Aorta (tissue), 5 donors: ENCODE measurements at places on chromosomes 7 and 10. TPM values are rescaled to one million over a fixed set of nuclear protein-coding genes. Genes with fewer than 3 reads are reported as not detected.

ZNF37A gene
- 23.1 TPM for total RNA-seq

AGBL3 gene
- total RNA-seq, result 8.8 TPM

HABP2 gene
- not detected for total RNA-seq

GARIN1A gene
- total RNA-seq, result 6.1 TPM

UCN3 gene
- total RNA-seq, result not detected

AS3MT gene
- total RNA-seq, result 3.1 TPM

CALHM1 gene
- total RNA-seq, result not detected

POLR2J3 gene
- 69.9 TPM for total RNA-seq

FAM221A gene
- 8.7 TPM for total RNA-seq

CTAGE4 gene
- 4.3 TPM for total RNA-seq

- no peak overlapping the region for H3K27ac ChIP-seq
- no peak for DNase-seq
- H3K4me1 ChIP-seq, result no peaks in the 10 kb centered on the region
- H3K27me3 ChIP-seq, result no peaks in the 10 kb centered on the region
Measured at GRCh38 chr10:126397156-126397555, 8.9 kb upstream of the ADAM12 start.

GRCh38 chr10:124403548-124403947, 15.2 kb downstream of the OAT start:
- no peak for DNase-seq
- peaks cover 13% of the 10 kb centered on the region for H3K36me3 ChIP-seq
- no peaks in the 10 kb centered on the region for H3K4me1 ChIP-seq
- H3K27me3 ChIP-seq, result no peaks in the 10 kb centered on the region

DNA sequence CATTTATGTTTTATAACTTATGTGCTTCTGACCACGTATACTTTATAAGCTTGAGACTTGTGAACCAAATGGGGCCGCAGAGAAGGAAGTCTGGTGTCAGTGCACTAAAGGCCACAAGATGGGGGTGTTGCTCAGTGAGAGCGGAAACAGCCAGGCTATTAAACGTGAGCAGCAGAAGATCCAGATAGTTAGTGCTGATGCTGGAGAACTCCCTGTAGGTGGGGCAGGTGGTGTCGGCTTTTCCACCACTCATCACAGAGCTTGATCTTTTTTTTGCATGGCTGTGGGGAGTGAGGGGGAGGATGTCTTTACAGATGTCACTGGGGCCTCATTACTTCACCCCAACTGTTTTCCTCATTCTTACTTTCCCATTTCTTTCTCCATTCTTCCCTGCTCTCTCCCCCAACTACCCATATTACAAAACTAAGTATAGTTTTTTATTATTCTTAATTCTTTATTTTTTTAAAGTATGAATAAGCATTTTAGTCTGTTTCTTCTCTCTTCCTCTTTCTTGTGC, 34.7 kb downstream of the ACADSB start:
- H3K27ac ChIP-seq, result no peak overlapping the region
- DNase-seq, result no peak
- no peaks in the 10 kb centered on the region for H3K27me3 ChIP-seq
- no peaks in the 10 kb centered on the region for H3K4me1 ChIP-seq

DNA sequence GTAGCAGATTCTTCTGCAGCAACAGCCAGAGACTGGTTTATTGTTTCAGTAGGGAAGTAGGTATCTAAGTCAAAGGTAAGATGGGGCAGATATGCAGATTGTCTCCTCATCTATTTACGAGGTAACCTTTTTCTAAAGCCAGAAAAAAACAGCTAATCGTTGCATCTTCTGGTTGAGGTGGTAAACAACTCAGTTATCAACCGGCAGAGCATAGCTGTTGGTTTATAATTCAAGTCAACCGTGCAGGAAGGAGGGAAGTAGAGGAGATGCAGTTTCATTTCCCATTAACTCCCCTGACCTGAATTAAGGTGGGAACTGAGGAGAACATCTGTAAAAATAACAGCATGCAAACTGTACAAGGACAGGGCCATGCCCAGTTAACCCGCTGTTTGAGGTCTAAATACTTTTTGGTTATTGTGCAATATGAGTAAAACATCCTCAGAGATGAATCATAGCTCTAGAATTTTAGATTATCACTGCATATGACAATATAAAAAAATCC, 156.5 kb upstream of the ITGB1 start:
- DNase-seq, result no peak
- H3K36me3 ChIP-seq, result no peaks in the 10 kb centered on the region
- no peaks in the 10 kb centered on the region for H3K4me1 ChIP-seq
- no peak overlapping the region for H3K27ac ChIP-seq
- no peak overlapping the region for H3K4me3 ChIP-seq
- no peaks in the 10 kb centered on the region for H3K27me3 ChIP-seq

DNA sequence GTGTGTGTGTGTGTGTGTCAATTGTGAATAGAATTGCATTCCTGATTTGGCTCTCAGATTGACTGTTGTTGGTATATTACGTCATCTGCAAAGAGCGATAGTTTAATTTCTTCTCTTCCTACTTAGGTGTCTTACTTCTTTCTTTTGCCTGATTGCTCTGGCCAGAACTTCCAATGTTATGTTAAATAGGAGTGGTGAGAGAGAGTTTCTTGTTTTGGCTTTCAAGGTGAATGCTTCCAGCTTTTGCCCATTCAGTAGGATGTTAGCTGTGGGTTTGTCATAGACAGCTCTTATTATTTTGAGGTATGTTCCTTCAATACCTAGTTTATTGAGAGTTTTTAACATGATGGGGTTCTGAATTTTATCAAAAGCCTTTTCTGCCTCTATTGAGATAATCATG, 34.2 kb upstream of the PRSS37 start:
- H3K27ac ChIP-seq, result no peak overlapping the region
- no peaks in the 10 kb centered on the region for H3K4me1 ChIP-seq
- H3K27me3 ChIP-seq, result no peaks in the 10 kb centered on the region
- no peak for DNase-seq

DNA sequence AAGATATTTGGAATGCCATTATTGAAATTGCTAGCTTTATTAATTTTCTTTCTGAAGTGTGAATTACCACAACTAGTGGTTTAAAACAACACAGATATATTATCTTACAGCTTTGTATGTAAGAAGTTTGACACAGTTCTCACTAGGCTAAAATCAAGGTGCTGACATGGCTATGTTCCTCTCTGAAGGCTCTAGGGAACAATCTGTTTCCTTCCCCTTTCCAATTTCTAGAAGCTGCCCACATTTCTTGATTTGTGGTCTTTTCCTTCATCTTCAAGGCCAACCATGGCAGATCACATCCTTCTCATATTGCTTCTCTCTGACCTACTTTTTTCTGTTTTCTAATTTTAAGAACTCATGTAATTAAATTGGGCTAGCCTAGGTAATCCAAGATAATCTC, 43.3 kb upstream of the SLC26A3 start:
- H3K36me3 ChIP-seq, result no peaks in the 10 kb centered on the region
- DNase-seq, result no peak
- H3K27ac ChIP-seq, result no peak overlapping the region
- H3K4me1 ChIP-seq, result no peaks in the 10 kb centered on the region
- H3K4me3 ChIP-seq, result no peak overlapping the region

DNA sequence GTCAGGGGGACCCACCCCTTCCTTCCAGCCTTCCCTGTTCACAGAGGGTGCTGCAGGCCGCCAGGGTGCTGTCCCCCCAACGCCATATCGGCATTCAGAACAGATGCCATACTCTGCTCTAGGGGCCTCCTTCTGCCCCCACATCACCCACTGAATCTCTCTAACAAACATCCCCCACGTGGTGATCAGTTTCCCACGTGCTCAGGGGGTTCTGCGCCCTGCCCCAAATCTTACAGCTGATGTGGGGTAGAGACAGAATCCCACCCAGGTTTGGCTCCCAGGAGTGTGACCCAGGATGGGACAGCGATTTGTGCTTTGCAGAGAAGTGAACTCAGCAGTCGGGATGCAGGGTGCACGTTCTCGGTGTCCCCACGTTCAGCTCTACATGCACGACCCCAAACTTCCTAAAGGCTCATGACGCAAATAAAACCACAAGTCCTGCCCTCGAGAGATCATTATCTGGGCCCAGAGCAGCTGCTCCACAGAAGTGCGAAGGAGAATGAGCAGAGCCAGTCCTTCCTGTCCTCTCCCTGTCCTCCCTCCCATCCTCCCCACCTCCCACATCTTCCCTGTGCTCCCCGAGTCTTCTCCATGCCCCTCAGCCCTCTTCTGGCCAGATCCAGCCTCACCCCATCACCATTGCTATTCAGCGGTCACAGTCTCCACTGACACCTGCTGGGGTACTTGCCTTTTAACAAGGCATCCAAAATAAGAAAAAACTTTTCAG, 423.4 kb downstream of the DNAJB6 start:
- H3K36me3 ChIP-seq, result no peaks in the 10 kb centered on the region
- H3K4me1 ChIP-seq, result no peaks in the 10 kb centered on the region
- no peak overlapping the region for H3K4me3 ChIP-seq
- H3K27ac ChIP-seq, result no peak overlapping the region

DNA sequence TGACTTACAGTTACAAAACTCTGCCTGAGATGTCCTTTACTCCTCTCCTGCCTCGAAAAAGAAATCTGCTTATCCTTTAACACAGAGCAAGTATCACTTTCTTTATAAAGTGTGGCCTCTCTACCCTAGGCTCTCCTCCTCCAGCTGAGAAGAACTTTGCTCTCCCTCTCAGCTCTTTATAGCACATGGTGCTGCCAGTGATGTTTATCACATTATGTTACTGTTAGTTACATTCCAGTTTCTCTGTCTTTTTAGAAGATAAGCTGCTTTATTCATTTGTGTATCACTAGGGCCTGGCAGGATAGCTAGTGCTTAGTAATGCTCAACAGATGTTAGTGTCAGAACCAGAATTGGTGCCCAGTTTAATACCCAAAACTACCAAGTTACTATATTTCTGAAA, 41.1 kb upstream of the TMEM229A start:
- no peak overlapping the region for H3K27ac ChIP-seq
- H3K4me3 ChIP-seq, result no peak overlapping the region
- H3K36me3 ChIP-seq, result no peaks in the 10 kb centered on the region
- no peaks in the 10 kb centered on the region for H3K27me3 ChIP-seq
- H3K4me1 ChIP-seq, result no peaks in the 10 kb centered on the region

- no peaks in the 10 kb centered on the region for H3K27me3 ChIP-seq
- DNase-seq, result no peak
Measured at GRCh38 chr10:77359950-77360520, 277.6 kb downstream of the KCNMA1 start.

DNA sequence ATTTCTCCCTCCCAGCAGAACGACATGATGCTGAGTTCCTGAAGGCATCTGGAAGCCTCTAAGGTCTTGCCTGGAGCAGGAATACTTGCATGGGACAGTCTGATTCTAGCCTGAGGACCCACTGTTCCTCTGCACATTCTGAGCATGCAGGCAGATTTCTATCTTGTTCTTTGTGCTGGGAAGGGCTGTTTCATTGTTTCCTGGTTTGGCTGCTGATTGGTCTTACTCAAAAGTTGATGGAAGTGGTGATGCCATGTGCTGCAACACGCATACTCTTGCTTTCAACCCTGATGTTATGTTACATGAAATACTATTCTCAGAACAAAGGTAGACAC, 307.0 kb downstream of the GATA3 start:
- no peak overlapping the region for H3K27ac ChIP-seq
- H3K4me3 ChIP-seq, result no peak overlapping the region
- H3K27me3 ChIP-seq, result no peaks in the 10 kb centered on the region

DNA sequence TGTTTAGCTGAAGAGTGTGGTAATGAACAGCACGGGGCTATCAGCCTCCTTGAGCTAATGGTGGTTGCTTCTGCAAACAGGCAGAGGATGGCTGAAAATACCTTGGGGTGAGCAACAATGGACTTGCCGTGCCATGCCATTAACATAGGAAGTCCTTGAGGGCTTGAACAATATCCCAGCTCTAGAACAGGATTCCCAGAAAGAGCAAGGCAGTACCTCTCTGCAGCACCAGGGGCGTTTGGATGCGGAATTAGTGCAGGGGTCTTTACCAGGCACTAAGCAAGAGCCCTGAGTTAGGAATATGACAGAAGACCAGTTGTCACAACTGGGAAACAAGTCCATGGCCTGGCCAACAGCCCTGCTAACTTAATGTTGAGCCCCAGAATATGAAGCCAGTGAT, 143.2 kb upstream of the COBL start:
- H3K27me3 ChIP-seq, result no peaks in the 10 kb centered on the region
- DNase-seq, result no peak
- no peak overlapping the region for H3K4me3 ChIP-seq
- no peaks in the 10 kb centered on the region for H3K36me3 ChIP-seq
- H3K4me1 ChIP-seq, result no peaks in the 10 kb centered on the region

GRCh38 chr10:7168414-7168813, 242.4 kb downstream of the SFMBT2 start:
- DNase-seq, result no peak
- no peak overlapping the region for H3K4me3 ChIP-seq
- H3K4me1 ChIP-seq, result no peaks in the 10 kb centered on the region
- H3K36me3 ChIP-seq, result no peaks in the 10 kb centered on the region
- no peaks in the 10 kb centered on the region for H3K27me3 ChIP-seq

DNA sequence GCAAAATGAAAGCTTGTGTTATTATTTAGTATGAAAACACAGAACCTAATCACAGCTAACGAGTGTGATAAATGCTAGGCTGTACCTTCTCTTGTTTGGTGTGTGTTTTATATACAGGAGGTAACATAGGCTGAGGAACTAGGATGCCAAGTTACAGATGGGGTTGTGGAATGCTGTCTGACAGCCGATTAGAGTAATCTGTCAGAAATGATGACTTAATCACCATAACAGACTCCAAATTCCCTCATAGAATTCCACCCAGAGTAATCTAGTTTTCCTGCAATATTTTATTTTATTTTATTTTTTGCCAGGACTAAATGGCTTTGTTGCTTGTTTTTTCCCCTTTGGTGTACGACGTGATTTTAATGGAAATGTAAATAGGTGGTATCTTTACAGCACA, 221.2 kb downstream of the CELF2 start:
- H3K27ac ChIP-seq, result no peak overlapping the region
- DNase-seq, result no peak
- H3K27me3 ChIP-seq, result no peaks in the 10 kb centered on the region
- no peak overlapping the region for H3K4me3 ChIP-seq
- H3K4me1 ChIP-seq, result no peaks in the 10 kb centered on the region

- H3K27me3 ChIP-seq, result no peaks in the 10 kb centered on the region
- peaks cover 8% of the 10 kb centered on the region for H3K36me3 ChIP-seq
- H3K27ac ChIP-seq, result no peak overlapping the region
- H3K4me1 ChIP-seq, result peaks cover 2% of the 10 kb centered on the region
- DNase-seq, result no peak
Measured at GRCh38 chr10:119058010-119058409, 22.6 kb downstream of the EIF3A start.

DNA sequence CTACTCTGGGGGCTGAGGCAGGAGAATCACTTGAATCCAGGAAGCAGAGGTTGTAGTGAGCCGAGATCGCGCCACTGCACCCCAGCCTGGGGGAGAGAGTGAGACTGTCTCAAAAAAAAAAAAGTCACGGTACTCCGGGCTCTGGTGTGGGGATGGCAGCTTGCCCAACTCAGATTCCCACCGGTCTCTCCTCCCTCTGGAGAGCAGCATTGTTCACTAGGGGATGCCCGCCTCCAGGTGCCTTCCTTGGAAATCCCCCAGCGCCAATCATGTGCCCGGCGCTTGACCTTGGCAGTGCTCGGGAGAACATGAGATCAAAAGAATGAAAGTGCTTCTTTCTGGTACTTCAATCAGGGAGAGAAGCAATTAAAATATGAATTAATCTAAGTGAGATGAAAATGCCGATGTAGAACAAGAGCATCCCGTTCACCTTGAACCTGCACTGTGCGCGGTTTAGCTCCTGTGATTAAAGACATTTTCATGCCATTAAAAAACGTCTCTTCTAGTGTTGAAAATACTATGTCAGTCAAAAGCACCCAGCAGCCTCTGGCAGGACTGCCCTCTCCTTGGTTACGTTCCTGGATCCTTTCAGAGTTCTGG, 1127.3 kb upstream of the AUTS2 start:
- H3K27ac ChIP-seq, result no peak overlapping the region
- no peak for DNase-seq
- H3K27me3 ChIP-seq, result no peaks in the 10 kb centered on the region
- H3K4me1 ChIP-seq, result no peaks in the 10 kb centered on the region
- no peak overlapping the region for H3K4me3 ChIP-seq
- H3K36me3 ChIP-seq, result no peaks in the 10 kb centered on the region
